GM04503 (cell line): ENCODE measurements at places on chromosomes 7 and 10.

GRCh38 chr10:77431209-77431611 is 206.4 kb downstream of the KCNMA1 start:
- no peak for DNase-seq

GRCh38 chr10:75143353-75143752 is 31.9 kb downstream of the SAMD8 start:
- DNase-seq, result no peak

DNA sequence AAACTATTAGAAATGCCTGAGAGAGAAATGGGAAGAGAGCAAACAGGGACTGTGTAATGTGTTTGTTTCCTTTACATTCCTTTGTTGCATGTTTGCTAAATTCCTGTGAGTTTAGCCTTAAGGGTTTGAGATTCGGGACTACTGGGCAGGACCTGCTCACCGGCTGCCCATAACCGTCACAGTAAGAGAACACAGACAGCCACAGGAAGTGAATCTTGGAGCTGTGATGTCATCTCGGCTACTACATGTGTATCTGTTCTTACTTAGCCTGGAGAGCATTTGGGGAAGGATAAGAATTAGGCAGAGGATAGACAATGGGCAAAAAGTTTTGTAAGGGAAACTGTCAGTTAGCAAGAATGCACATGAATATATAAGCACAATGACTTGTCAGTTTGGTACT is 485.1 kb upstream of the KLF6 start:
- DNase-seq, result peak; percentile 65

- no peak for DNase-seq
These were observed 216.1 kb upstream of the STEAP4 start for GRCh38 chr7:88522771-88523293.

DNA sequence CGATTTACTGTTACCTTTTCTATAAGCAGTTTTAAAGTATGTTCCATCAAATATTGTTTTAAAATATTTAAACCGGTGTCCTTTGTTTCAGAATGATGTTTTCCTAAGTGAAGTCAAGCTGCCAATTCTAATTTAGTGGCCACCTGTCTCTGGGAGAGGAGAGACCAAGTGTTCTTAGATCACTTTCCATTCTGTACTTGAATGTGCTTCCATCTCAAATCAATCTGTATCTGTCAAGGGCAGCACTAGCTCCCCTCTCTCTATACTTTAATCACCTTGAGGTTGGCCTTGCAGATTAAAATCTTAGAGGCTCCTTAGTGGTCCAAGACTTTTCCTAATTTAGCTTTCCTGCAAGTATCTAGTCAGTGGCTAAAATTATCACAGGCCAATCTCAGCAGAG is 49.6 kb downstream of the LGI1 start:
- no peak for DNase-seq

DNA sequence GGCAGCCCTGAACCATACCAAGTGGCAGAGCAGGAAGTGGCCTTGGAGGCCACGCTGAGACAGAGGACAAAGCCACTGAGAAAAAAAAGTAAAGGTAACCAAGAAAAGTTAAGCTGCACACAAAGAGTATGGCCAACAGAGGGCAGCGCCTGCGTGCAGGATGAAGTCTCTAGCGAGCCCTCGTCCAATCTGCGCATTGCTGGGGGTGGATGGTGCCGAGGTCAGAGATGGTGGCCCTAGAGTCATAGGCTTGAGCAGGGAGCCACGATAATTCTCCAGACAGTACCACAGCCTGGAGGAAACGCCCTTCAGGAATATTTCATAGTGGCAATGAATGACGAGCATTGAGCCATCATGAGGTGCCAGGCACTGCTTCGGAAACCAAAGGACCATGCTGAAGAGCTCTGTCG is 9.7 kb downstream of the ATP6V0E2 start:
- DNase-seq, result no peak

DNA sequence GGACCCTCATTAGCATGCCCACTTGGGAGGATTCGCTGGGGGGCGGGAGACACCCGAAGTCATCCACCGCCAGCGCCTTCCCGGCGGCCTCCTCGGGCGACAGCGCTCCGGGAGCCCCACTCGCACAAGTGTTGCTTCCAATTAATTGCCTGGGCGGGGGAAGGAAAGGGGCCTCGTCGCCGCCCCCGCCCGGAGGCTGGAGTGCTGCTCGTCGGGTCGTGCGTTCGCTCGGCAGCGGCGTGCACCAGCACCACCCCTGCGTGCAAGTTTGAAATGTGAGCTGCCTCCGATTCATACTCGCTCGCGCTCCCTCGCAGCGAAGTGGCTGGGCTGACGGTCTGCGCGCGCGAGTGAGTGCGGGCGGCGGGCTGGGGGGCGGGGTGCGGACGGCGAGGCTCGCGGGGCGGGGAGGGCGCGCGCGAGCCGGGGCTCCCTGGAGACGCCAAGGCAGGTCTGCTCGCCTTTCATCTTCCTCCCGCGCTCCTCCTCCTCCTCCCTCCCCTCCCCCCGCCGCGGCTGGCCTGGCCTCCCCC is 104.6 kb upstream of the PPIF start:
- peak; percentile 30 for DNase-seq
